ENCODE measurements at places on chromosomes 12 and 14.

DNA sequence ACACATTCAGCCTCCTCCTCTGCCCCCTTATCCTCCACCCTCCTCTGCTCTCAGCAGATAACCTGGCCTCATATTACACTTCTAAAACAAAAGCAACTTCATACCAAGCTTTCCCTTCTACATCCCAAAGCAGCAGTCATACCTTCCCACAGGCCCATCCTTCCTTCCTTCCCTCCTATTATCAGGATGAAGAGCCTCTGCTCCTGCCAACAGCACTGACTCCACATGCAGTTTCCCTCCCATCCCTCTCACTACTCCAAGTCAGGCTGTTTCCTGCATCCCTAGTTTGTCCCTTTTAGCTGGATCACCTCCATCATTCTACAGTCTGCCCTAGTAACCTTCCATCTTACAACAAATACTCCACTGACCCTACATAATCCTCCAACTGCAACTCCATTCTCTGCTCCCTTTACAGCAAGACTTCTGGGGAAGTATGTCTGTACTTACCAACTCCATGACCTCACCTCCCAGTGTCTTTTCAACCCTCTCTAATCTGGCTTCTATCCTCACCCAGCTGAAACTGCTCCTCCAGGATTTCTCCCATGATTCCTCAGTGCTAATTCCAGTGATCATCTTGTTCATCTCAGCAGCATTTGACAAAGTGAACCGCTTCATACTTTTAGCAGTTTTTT lies 4.9 kb upstream of the YEATS4 start:
- DNase-seq: no peak

DNA sequence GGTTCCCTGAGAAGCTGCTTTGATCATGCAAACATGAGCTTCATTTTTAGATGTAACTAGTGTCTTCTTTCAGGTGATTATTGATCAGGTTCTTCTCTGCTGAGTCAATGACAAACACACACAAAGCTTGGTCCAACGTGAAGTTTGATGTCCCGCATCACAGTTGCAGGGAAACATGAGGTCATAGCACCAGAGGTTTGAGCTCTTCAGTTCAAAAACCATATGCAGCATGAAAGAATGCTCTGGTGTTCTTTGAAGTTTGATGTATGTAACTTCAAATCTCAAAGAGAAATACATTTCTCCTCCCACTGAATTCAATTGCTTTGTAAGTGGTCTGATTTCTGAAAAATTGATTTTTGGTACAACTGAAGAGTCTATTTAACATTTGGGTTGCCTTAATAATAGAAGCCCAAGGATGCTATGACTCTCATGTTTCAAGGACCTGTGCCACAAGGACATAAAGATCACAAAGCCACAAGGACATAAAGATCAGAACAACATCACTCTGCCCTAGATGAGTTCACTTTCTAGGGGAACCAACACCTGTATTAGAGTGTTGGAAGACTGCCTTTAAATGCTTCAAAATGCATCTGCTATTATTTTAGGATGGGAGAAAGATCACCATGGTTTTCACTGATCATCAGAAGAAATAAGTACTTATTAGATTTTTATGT lies 31.1 kb upstream of the AMIGO2 start:
- no peak for DNase-seq

DNA sequence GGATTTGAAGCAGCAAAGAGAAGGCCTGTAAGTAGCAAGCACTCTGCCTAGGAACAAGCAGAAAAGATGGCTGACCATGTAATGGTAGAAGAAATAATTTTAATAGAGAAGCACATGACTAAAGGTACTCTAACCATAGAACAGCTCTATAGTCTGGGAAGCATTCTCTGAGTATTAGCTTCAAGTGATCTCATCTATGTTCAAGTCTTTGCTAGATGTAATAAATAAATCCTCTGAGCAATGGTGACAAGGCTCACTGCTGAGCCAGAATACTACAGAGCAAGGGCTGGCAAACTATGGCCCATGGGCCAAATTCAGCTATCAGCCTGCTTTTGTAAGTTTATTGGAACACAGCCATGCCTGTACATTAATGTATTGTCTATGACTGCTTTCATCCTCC lies 84.8 kb downstream of the PEBP1 start:
- DNase-seq: no peak

DNA sequence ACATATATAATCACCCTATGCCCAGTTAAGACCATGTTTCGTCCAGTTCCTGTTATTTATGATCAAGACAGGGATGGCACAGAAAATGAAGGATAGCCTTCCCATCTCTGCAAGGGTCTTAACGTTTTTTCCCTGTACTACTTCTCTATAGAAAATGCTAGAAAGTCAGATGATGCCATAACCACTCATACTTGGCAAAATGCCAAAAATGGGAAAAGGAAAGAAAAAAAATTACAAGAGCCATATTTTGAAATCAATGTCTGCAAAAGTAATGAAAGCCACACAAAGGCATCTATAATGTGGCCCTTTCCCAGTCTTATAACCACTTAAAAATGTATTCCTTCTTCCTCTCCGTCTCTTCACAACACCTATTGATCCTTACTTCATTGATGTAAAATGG lies 1.8 kb upstream of the MYL6B start:
- no peak for DNase-seq

GRCh38 chr14:94780536-94781399 lies 10.9 kb upstream of the GSC start:
- no peak for DNase-seq

GRCh38 chr12:93832131-93832530 lies 155.0 kb downstream of the CRADD start:
- no peak for DNase-seq

GRCh38 chr14:58133739-58134138 lies 18.3 kb downstream of the ARMH4 start:
- DNase-seq: no peak

DNA sequence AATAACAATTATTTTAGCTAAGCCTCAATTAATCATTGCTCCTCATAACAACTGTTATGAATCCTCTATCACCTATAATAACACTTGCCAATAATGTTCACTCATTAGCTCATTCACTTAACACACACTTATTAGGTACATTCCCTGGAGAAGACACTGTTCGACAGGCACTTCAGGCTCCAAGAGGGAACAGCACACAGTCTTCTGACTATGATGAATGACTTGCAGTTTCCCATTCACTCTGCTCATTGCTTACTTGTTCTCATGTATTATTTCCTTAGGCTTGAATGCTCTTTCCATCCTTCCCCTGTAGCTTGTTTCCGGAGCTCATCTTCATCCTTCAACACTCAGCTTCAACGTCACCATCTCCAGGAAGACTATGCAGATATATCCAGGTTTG lies 437.3 kb downstream of the TMEM132D start:
- DNase-seq: no peak

Data from neural crest cell (in vitro differentiated cells).